ENCODE measurements at places on chromosomes 5 and 9.
A peak's percentile ranks its signal among the peaks of the same experiment; 100 is the strongest.

GRCh38 chr9:22863106-22863505 lies 416.5 kb downstream of the DMRTA1 start:
- no peak for DNase-seq

GRCh38 chr5:95620870-95621838 lies 1.3 kb downstream of the GPR150 start:
- DNase-seq: peak; percentile 48

DNA sequence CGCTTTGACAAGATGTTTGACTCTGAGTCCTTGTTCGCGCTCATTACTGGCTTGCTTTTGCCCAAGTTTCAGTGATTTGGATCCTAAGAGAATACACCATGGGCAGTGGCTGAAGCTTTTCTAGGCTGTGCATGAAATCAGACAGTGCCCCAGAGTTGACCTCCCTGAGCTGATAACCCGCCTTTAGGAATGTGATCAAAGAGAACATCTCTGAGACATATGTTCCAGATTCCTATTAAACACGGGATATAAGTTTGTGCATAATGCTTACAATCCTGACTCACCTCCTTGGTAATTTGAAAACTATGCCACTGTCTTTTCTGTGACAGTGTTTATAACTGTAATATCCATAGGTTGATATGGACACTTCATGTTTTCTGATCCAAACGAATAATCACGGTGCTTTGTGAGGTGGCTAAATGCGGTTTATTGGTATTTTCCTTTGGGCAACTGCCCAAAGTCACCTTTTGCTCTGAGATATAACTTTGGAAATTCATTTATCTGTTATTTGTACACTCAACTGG lies 732.9 kb downstream of the MTRR start:
- DNase-seq: no peak

DNA sequence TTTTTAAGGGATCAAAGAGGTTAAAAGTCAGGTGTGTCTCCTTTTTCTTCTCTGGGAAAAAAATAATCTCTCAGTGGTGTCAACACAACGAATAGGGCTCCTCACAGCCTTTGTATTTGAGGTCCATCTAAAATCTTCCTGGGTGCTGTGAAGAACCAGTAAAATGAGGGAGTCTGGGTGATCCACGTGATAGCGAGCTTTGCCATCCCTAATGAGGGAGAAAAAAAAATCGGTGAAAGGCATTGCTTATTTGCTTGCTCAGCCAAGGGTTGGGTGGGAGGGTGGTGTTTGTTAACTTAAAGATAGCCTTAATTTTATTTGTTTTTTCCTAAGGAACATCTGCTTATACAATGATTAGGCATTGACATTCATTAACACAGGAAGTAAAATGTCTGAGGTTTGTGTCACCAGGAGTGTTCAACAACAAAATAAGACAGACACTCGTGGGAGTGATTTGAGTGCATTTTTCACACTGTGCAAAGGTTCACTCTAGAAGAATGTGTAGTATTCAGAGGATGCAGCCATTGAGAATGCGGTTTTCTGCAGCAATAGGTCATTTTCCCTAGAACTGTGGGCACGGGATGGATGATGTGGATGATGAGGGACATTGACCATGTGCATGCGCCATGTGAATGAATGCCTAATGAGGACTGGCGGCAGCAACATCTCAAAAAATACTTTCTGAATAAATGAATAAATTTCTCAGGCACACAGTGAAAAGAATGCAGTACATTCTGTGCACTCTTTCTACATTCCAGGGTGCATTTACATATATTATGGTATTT lies 369.5 kb downstream of the NTRK2 start:
- no peak for DNase-seq

GRCh38 chr5:173231381-173231766 lies 3.6 kb downstream of the NKX2-5 start:
- DNase-seq: no peak

- DNase-seq: no peak
These were observed 341.7 kb downstream of the PRELID2 start for GRCh38 chr5:145493435-145493834.

DNA sequence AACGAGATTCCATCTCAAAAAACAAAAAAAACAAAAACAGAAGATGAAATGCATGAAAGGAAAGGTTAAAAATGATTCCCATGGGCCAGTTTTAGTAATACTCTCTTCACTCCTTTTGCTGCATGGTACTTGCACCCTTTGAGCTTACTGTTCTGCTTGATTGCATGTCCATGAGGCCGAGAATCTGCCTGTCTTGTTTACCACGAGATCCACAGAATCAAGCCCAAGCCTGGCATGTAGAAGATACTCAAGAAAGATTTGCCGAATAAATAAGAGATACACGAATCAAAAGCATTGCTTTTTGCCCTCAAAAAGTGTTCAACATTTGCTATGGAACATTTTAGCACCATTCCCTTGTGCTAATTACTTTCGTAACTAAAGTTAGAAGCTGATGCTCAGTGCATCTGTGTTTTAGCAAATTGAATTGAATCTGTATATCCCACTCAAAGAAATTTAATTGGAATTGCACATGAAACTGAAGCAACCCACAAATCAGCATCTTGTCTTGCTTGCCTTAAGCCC lies 1.1 kb downstream of the FAXDC2 start:
- DNase-seq: no peak

DNA sequence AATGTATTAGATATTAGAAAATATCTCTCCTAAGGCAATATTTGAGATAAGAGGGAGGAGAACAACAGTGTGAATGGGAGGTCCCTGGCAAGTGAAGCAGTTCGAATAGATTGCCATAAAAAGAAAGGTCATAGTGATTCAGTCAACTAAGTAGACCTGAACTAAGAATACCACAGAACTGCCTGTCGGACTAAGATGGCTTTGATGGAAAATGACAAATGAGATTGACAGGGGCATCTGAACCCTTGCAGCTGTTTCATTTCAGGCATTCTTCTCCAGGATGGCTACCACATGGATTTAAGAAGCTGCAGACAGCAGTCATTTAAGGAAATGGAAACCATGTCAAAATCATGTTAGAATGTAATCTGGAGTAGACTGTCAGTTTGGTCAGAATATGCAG lies 308.4 kb upstream of the MEF2C start:
- DNase-seq: no peak

DNA sequence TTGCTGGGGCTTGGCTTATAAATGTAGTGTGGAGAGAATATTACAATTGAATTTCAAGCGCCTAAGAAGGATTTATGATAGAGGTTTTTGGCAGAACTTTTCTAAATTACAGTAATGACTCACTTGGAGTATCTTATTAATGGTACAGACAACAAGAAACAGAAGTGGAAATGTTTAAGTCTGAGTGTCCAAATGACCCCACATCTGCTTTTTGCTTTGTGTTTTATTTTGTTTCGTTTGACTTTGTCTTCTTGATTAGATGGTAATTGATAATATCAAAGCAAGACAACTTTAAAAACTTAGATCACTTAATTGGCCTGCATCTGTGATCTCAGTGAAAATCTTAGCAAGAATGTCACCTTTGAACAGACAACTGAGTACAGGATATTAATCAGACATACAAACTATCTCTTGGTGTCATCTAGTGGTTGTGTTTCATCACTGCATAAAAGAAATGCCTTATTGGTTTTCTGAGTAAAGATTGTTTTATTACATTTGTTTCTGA lies 577.4 kb downstream of the ISL1 start:
- DNase-seq: no peak

All from central memory CD4-positive, alpha-beta T cell (primary cell).